ENCODE measurements at places on chromosomes 11 and 22.

DNA sequence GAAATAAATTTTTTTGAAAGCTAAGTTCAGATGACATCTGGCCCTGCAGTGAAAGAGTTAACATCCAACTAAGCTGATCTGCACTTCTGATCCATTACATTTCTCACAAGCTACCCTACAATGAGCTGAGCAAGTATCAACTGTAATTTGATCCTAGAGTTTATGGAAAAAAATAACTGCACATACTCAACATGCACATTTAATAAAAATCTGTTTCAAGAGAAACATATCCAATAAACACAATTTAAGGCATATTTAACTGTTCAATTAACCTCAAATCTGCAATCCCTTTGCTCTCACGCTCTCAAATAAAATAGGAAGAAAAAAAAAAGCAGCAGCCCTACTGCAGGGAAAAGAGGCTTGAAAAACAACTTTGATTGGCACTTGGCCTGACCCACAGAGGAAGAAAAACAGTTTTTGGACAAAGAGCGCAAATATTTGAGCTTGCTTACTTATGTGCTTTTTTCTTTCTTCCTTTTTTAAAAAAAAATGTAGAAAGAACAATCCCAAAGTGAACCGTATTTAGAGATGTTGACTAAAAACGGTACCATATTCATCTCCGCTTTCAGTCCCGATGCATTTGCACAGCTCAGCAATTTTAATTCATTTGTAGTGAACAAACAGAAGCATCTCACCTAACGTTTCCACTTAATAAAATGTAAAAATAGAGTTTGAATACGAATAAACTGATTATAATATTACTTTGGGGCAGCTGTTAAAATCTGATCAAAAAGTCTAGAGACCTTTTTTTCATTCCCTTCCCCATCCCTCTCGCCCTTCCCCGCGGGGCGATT is 1.6 kb downstream of the SESN3 start:
- DNase-seq = no peak

DNA sequence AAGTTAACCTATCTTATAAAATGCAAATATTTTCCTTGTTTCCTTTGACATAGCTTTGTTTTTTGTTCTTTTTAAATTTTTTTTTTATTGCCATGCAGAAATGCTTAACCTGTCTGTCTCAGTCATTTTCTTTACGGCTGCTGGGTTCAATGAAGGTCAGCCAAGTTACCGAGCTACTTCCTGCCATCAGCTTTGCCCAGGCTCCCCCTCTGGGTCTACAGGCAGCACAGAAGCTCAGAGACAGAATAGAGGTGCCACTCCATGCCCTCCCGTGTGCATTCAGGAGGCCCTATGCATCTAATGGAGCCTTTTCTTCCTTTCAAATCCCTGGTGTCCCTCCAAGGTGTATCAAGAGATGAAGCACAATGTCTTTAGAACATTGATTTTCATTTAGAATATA is 411.0 kb upstream of the NARS2 start:
- DNase-seq = no peak

DNA sequence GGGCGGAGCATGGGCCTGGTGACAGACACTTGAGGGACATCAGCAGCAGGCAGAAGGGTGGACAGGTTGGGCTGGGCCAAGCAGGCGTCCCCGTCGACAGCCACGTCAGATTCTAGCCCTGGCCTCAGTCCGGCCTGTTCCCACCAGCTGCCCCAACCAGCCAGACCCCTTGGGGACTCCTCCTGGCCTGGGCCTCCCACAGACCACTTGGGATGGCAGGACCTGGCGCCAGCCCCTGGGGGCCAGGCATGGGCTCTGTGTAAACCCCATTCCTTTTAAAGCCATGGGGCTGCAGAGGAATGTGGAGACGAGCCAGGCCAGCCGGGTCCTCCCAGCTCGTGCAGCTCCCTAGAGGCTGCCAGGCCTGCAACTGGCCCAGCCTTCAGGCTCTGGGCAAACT is 4.7 kb upstream of the SUSD2 start:
- no peak for DNase-seq

DNA sequence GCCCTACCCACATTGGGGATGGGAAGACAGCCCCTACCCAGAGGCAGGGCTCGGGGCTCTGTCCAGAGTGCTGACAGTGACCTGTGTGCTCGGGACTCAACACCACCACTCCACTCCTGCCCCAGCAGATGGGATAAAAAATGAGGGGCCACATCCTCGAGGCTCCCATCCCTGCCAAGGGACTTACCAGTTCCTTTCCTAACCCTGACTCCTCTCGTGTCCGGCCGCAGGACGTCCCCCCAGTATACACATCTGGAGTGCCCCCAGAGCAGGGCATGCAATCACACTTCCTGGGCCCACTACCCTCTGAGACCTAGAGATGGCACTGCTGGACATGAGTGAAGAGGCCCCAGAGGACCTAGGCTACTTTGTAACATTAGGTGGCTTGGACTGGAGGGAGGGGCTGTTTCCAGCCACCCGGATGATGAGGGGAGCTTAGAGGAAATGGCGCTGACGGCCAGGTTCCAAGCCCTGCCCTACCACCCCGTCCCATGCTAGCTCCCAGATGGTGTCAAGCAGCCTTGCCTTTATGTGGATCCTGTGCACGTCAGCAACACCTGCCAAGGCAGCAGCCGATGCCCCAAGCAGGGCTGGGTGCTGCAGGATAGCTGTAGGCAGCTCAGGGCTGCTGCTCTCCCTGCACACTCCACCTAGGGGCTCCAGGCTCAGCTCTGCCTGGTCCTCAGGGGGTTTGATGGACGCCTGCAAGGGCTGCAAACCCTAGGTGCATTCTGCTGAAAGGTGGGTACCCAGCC is 86.6 kb downstream of the DGCR2 start:
- no peak for DNase-seq

DNA sequence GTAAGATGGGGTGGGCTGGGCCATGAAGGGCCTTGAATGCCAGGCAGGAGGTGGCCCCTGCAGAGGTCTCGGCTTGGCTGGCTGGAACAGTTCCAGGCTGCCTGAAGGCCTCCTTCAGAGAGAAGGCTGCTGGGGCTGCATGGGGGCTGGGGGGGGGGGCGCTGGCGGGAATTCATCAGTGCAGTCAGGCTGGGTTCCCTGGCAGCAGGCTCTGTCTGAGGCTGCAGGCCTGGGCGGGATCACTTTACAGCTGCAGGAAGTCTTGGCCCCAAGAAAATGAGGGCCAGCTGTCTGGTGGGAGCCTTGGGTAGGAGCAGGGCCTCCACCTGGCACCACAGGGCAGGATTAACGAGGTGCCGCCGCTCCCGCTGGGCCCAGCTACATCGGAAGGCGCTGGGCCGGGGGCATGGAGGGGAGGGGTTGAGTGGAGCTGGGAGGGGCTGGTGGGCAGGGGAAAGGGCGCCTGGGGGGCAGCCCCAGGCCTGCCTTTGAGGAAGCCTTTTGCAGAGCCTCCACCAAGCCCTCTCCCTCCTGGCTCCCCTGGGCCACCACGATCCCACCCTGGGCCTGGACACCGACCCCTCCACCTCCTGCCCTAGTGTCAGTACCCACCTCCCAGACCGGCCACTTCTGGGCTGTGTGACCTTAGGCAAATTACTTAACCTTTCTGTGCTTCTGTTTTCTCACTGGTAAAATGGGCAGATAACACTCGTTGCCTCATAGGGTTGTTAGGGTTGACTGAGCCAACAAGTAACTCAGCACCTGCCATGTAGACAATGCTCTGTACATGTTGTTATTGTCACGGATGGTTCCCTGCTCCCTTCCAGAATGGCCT is 31.0 kb upstream of the HMOX1 start:
- no peak for DNase-seq

DNA sequence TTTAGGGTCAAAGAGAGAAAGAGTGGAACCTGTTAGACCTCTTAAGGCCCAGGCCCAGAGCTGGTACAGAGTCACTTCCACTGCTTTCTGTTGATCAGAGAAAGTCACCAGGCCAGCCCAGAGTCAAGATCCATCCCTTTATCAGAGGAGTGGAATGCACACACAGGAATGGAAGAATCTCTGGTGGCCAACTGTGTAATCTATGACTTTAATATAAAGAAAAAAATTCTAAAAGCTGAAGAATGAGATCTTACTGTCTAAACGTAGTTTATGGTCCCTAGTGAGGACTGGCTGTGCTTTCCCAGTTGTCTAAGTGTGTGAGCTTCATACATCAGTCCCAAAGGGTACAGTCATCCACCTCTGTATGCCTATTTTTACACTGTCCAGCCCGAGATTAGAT is 51.0 kb downstream of the PPFIBP2 start:
- no peak for DNase-seq

DNA sequence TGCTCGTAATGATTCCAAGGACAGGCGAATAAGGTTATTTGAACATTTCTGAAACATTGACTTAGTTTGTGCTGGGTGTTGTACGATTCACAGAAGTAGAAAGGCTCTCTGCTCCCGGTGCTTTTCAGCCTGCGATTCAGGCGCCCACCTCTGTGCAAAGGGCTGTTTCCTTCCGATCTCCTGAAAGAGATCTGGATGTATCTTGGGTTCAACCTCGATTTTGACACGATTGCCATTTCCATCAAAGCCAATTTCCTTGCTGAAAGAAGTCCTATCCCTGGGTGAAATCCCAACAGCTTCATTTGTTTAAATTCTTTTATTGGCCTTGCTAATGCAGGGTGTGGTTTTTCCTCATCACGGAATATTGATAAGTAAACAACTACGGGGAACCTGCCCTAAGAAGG is 1.1 kb upstream of the ZC3H12C start:
- no peak for DNase-seq

DNA sequence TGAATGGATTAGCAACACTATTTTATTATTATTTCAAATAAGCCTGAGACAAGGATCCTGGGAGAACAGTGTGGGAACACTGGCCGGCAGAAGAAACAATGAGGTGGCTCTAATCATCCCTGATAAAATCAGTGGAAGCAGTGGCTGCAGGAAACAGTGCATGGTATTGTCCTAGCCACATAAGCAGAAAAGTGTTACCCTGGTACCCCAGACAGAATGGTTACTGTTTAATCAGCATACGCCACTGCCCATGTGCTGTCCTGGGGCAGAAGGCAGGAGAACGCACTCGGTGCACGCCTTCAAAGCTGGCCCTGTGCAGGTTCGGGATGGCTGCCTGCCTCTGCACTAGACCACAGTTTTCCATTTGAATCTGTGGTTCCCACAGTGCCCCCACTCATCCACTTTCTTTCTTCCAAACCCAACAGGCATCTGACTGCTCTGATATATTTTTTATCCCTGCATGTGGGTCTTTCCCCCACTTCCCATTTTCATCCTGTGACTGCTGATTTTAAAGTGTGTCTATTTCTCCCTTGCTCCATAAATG is 25.7 kb downstream of the OPCML start:
- no peak for DNase-seq

DNA sequence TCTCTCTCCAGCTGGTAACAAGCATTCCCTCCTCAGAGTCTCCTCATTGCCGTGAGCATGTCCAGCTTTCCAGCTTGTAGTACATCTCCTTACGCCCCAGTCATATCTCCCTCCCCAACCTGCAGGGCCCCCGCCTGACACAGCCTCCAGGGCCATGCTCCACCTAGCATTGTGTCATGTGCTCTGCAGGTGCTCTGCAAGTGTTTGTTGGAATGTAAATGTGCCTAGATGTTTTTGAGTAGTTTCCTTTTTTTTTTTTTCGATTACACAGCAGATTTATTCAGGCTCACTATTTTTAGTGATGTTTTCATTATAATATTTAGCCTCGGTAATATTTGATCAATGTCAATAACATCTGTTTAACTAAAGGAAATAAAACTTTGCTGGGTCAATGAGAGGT is 82.5 kb downstream of the NCAM1 start:
- DNase-seq = no peak

GRCh38 chr22:28741200-28741784 is 328 bp downstream of the CHEK2 start:
- DNase-seq = no peak

DNA sequence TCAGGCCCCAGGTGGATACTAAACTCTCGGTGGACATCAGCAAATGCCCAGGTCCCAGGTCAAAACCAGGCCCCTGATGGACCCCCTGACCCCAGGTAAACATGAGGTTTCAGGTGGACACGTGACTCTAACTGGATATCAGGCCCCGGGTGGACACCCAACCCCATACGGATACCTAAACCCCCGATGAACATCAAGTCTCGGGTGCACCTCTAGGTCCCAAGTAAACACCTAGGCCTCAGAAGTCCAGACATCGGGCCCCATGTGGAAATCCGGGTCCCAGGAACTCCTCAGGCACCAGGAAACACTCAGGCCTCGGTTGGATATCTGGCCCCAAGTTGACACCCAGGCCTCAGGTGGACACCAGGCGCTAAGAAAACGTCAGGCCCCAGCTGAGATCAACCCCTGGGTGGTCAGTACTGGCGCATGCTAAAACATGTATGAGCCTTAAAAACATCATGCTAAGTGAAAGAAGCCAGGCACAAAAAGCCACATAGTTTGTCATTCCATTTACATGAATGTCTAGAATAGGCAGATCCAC is 54.4 kb upstream of the SEPTIN5 start:
- DNase-seq = no peak

GRCh38 chr11:20109731-20110445 is 50.4 kb downstream of the DBX1 start:
- no peak for DNase-seq

- no peak for DNase-seq
Observed at GRCh38 chr11:34730544-34731295, 109.8 kb downstream of the EHF start.

- DNase-seq = no peak
Observed at GRCh38 chr11:90434858-90435257, 212.0 kb upstream of the CHORDC1 start.

- DNase-seq = no peak
Observed at GRCh38 chr22:29456211-29456671, 17.9 kb downstream of the RFPL1 start.

DNA sequence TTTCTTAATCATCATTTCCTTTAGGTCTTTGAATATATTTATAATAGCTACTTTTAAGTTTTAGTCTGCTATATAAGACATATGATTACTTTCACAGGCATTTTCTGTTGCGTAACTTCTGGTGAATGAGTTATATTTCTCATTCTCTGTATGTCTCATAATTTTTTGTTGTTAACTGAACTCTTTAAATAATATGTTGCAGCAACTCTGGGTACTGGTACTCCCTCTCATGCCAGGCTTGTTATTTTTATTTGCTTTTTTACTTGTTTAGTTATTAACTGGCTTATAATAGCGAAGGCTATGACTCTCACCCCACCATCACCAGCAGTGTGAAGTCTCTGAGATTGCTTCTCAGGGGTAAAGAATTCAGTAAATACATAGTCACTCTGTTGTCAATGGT is 524.2 kb upstream of the CHORDC1 start:
- no peak for DNase-seq

GRCh38 chr22:27810609-27811151 is 9.1 kb upstream of the MN1 start:
- no peak for DNase-seq

GRCh38 chr11:92224054-92224406 is 588 bp upstream of the FAT3 start:
- DNase-seq = no peak

DNA sequence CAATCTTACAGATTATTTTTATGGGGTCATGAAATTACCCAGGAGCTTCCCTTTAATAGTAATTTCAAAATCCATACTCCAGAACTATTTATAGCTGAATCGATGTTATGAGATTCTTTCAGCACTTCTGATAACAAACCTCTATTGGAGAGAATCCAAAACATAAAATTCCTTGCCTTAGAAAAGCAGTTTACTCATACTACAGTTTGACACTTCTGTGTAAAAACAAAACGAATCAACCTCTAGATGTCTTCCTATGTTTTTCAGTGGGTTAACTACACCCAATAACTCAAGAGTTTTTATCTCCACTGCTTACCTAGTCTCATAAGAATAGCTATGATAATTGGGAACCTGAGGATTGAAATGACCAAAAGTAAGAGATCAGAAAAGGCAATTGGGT is 35.6 kb downstream of the KIF18A start:
- DNase-seq = no peak
